ENCODE measurements at places on chromosomes 5 and 9.

DNA sequence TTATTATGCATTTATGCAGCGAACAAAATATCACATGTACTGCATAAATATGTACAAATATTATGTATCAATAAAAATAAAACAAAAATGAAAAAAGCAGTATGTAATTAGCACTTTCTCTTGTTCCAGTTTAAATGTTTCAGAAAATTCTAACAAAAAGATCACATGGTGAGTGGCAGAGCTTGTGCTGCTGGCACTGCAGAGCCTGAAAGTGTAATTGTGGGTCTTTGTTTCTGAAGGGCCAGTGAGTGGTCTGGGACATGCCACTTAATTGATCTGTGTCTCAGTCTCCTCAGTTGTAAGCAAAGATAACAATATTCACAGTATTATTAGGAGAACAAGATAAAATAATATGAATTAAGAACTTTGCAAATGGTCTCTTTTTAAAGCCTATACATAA, 39.5 kb upstream of the RAI14 start:
- no peak for DNase-seq

- DNase-seq = no peak
These were observed 50.6 kb upstream of the FER start for GRCh38 chr5:108696951-108697715.

DNA sequence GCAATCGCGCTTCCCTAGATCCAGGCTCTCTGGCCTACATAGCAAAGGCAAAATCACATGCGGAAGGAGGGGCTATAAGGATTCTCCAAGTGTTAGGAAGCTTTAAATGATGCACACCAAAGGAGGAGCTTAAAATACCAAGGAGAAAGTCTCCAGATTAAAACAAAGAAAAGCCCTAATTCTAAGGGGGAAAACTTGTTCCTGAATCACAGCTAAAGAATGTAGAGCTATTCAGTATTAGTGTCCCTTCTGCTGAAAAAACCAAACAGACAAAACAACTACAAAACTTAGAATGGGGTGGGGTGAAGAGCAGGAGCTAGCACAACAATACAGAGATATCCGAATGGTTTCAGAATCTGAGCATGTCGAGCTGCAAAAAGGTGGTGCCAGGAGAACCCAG, 213.7 kb downstream of the DCP2 start:
- DNase-seq = no peak

DNA sequence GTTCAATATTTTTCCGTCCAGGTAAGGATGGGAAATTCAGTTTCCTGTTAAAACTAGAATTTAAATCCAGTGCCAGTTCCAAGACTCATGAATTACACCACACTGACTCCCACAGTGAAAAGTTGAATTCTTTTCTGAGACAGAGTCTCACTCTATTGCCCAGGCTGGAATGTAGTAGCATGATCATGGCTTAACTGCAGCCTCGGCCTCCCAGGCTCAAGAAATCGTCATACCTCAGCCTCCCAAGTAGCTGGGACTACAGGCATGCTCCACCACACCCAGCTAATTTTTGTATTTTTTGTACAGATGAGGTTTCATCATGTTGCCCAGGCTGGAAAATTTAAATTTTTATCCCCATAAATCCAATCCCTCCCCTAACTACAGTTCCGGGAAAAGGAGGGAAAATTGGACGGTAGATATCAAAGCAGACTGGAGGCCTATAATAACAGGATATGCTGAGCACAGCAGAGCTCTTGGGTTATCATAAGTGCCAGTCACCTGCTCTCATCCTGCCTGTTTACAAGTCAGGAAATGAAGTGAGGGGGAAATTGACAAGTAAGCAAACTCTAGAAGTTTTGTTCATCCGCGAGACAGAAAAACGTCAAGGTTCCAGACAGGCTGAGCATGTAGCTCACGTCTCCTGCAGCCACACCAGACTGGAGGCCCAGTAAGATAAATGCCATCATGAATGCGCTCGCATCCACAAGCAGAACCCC, 105.7 kb downstream of the UGCG start:
- DNase-seq = no peak

- DNase-seq = no peak
These were observed 458.2 kb downstream of the TMEM232 start for GRCh38 chr5:110268283-110268682.

DNA sequence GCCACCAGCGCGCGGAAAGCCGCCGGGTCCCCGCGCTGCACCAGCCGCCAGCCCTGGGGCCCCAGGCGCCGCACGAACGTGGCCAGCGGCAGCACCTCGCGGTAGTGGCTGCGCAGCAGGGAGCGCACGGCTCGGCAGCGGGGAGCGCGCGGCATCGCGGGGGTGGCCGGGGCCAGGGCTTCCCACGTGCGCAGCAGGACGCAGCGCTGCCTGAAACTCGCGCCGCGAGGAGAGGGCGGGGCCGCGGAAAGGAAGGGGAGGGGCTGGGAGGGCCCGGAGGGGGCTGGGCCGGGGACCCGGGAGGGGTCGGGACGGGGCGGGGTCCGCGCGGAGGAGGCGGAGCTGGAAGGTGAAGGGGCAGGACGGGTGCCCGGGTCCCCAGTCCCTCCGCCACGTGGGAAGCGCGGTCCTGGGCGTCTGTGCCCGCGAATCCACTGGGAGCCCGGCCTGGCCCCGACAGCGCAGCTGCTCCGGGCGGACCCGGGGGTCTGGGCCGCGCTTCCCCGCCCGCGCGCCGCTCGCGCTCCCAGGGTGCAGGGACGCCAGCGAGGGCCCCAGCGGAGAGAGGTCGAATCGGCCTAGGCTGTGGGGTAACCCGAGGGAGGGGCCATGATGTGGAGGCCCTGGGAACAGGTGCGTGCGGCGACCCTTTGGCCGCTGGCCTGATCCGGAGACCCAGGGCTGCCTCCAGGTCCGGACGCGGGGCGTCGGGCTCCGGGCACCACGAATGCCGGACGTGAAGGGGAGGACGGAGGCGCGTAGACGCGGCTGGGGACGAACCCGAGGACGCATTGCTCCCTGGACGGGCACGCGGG, at the start of gene TERT:
TERT (minus strand) TSS at position 234 of the 815 bp plus-strand sequence; CDS start at position 155, 79 bp downstream.
- DNase-seq = no peak

DNA sequence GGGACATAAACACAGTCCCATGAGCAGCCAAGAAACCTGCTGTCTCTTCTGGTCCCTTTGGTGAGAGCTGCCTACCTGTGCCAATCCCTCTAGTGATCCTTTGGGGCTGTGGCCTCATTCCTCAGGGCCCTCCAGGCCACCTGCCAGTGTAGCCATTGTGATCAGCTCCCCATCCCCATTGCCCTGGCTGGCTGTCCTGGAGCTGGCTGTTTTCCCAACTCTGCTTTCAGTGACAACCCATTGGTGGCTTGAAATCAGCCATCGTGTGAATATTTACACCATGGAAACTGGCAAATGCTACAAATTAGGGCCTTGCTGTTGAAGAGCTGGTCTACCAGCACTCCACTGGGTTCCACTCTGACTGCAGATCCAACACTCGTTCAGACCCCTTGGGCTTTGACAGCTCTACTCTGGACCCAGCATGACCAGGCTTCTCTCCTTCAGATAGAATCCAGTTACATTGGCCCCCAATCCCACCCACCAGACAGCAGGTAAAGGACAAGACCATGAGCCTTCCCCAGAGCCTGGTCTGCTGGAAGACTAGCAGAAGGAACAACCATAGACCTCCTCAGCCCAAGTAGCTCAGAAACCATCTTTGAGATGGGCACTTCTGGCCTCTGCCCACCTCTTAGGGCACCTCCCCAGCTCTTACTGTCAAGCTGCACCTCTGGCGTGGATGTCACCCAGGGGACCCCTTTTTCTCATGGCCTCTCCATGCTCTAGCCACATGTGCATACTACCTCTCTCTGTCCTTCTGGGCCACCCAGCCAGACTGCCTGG, 69.2 kb upstream of the NEK6 start:
- DNase-seq = peak; percentile 36

GRCh38 chr5:68950930-68951329, 142.9 kb upstream of the SLC30A5 start:
- DNase-seq = no peak

GRCh38 chr5:141017943-141018342, 33.2 kb upstream of the PCDHB1 start:
- DNase-seq = no peak

- DNase-seq = peak; percentile 73
These were observed 670 bp downstream of the EDIL3 start for GRCh38 chr5:84383816-84384603.

GRCh38 chr9:15144622-15145061, 162.4 kb downstream of the TTC39B start:
- DNase-seq = no peak

GRCh38 chr9:129857207-129857606, 21.9 kb downstream of the USP20 start:
- no peak for DNase-seq
